ENCODE measurements at places on chromosomes 4 and X. TPM values are rescaled to one million over a fixed set of nuclear protein-coding genes. Genes with fewer than 3 reads are reported as not detected.

Gene FAM184B
- not detected for total RNA-seq

Gene TMPRSS11F
- total RNA-seq, result not detected

GRCh38 chr4:52873861-52874343 lies 11.8 kb downstream of the RASL11B start:
- no peaks in the 10 kb centered on the region for H3K36me3 ChIP-seq
- peaks cover 5% of the 10 kb centered on the region for H3K4me1 ChIP-seq
- no peak overlapping the region for H3K27ac ChIP-seq
- no peak for DNase-seq

DNA sequence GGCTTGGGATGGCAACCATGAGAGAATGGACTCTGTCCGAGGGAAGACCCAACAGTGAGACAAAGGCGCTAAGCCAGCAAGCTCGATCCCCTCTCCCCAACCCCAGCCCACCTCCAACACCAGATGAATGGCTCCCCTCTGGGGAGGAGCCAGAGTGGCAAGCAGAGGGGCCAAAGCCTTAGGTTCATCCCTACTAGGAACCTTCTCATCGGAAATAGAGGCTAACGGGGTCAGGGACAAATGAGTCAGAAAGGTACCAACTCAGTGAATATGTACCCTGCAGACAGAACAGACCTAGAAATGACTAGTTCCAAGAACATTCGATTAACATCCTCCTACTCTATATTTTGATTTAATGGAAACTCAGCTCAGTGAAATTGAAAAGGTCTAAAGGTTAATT lies 73.9 kb downstream of the NSG1 start:
- no peak for DNase-seq
- no peak overlapping the region for H3K4me3 ChIP-seq
- H3K27me3 ChIP-seq, result no peaks in the 10 kb centered on the region

- no peaks in the 10 kb centered on the region for H3K36me3 ChIP-seq
- no peaks in the 10 kb centered on the region for H3K4me1 ChIP-seq
- no peak overlapping the region for H3K4me3 ChIP-seq
- no peaks in the 10 kb centered on the region for H3K27me3 ChIP-seq
- no peak for DNase-seq
Observed at GRCh38 chr4:66943112-66943511, 602.2 kb downstream of the CENPC start.

DNA sequence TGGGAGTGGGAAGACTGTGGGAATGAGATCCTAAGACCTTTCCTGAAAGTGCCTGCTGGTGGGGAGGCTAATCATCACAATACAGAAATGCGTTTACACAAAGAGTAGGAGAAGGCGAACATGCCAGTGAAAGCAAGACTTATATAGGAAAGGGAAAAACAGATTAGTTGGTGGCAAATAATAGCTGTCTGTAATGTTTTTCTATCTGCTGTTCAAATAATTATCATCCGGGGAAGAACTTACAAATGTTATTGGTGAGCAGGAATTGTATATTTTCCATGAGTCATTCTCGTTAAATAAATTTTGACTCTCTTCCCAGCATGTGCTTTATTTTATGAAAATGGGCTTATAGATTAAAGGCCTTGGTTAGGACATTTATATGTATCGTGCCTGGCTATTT lies 196.5 kb downstream of the ARHGAP10 start:
- no peak overlapping the region for H3K27ac ChIP-seq
- no peaks in the 10 kb centered on the region for H3K36me3 ChIP-seq
- no peak for DNase-seq
- no peaks in the 10 kb centered on the region for H3K4me1 ChIP-seq
- H3K27me3 ChIP-seq, result no peaks in the 10 kb centered on the region
- H3K4me3 ChIP-seq, result no peak overlapping the region

All from activated T-helper 1 cell treated with anti-CD3 and anti-CD28 coated beads, Interleukin-12 subunit alpha, Interleukin-12 subunit beta, Interleukin-2, Interleukin-4 antibody, amounts not matched to agents 30 ng/mL and 10 ng/mL and 1 ng/mL, durations not matched to agents 14 hours and 24 hours and 36 hours (primary cell).